MCF 10A (cell line): ENCODE measurements at places on chromosomes 13 and 19.

DNA sequence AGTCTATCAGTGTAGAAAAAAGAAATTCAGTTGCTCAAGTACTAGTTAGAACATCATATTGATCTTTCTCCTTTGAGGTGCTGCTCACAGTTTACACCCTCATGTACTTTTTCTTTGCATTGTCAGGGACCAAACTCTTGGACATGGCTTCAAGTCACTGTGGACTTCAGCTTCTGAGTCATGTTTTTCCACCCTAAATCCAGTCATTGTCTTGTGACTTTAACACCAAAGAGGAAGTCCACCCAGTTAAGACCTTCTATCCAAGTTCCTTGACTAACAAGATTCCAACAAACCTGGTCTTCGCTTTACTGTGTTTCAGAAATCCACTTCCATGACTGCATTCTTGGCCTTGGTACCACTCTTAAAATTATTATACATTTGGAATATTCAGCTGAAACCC lies 206.7 kb upstream of the ARGLU1 start:
- no peak for DNase-seq

DNA sequence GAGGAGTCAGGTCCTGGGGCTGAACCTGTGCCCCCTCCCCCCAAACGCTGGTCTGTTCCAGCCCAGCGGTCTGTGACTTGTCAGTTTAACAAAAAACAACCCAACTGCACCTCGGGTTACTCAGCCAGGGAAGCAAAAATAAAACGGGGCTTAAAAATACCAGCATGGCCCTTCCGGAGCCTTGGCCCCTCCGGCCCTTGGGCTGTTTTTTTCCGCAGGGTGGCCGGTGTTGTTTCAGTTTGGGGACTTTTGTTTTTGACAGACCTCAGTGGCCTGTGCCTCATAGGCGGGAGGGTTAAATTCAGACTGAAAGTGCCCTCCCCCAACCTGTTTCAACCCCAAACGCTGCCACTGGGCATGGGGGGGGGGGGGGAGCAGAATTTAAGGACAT lies 4.0 kb downstream of the TCF3 start:
- no peak for DNase-seq

DNA sequence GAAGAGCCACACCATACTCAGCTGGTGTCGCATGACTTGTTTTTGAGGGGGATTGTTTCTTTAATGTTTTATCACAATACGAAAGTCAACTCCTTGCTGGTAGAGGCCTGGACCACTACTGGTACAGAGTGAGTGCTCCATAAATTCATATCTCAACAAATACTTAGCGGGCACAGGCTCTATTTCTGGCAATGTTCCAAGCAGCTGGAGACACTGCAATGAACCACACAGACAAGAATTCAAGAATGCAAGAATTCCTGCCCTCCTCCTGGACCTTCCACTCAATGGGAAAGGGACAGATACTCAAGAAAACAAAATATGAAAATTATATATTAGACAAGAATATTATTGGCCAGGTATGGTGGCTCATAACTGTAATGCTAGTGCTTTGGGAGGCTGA lies 5.1 kb upstream of the FXYD5 start:
- DNase-seq: no peak

DNA sequence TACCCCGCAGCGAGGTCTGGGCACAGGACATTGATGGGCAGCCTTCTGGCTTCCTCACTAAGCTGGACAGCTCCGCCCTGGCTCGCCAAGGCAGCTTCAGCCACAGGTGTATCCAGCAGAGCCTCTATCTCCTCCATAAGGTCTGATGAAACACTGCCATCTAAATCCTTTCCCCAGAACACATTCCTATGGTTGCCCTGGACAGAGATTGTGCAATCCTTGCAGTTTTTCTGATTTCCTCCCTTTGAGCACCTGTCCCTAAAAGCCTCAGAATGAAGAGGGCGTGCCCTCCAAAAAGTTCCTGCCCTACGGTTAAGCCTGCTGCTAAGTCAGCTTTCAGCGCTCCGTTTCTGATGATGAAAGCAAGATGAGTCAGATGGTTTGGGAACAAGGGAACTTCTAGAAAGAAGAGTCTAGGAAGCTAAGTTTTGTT lies 21.0 kb downstream of the CLEC4M start:
- DNase-seq: peak; percentile 98

GRCh38 chr19:46471116-46471733 lies at the start of gene PNMA8A:
PNMA8A (minus strand) TSS chr19:46471563; CDS start chr19:46471035, 528 bp downstream.
- peak; percentile 28 for DNase-seq

DNA sequence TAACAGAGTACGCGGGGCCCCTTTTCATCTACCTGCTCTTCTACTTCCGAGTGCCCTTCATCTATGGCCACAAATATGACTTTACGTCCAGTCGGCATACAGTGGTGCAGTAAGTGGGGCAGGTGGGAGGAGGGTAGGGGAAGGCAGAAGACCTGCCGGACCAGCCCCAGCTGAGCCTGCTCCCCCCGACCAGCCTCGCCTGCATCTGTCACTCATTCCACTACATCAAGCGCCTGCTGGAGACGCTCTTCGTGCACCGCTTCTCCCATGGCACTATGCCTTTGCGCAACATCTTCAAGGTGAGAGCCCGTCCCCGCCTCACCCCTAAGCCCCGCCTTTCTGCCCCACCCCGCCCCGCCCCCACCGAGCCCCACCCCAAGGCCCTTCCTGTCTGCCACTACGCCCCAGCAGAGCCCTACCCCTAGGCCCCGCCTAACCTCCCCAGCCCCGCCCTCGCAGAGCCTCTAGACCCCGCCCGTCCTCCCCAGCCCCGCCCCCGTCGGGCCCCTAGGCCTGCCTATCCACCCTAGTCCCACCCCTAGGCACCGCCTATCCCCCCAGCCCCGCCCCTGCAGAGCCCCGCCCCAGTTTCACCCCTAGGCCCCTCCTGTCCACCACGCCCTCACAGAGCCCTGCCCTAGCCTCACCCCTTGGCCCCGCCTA lies 7.7 kb downstream of the NDUFB7 start:
- DNase-seq: peak; percentile 81

- no peak for DNase-seq
These were observed 28.7 kb downstream of the CYSLTR2 start for GRCh38 chr13:48682436-48682835.

DNA sequence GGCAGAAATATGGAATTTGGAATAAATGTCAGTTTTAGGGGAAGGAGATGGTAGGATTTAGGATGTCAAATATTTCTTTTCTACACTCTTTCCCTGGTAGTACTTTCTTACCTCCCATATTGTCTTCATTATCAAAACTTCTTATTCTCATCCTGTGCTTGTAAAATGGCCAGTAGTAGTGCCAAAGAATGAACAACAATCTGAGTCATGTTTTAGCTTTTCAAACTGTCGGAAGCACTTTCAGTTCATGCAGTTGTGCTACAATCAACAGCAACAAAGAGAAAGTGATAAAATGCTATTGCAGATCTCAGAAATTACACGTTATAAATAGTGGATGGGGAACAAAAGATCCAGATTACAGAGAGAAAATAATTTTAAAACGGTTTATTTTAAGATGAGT lies 193.7 kb upstream of the RXFP2 start:
- peak; percentile 21 for DNase-seq

DNA sequence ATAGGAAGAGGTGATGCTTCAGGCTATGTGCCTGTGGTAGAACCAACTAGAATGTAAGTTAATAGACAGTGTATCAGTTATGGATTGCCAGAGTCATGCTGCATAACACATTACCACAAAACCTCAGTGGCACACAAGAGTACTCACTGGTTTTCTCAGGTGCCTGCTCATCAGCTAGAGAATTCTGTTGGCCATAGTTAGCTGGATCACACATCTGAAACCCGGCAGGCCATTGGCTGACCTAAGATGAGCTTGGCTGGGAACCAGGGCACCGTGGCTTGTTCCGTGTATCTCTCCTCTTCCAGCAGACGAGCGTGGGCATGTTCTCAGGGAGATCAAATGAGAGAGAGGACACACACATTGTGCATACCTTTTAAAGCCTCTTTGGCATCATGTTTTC lies 76.7 kb downstream of the TEX26 start:
- peak; percentile 10 for DNase-seq

- peak; percentile 83 for DNase-seq
These were observed 60.4 kb upstream of the OLFM4 start for GRCh38 chr13:52968074-52968700.

- no peak for DNase-seq
These were observed 142.9 kb upstream of the SPACA7 start for GRCh38 chr13:112233256-112233655.

GRCh38 chr19:51564791-51565190 lies 6.3 kb upstream of the ZNF175 start:
- no peak for DNase-seq

DNA sequence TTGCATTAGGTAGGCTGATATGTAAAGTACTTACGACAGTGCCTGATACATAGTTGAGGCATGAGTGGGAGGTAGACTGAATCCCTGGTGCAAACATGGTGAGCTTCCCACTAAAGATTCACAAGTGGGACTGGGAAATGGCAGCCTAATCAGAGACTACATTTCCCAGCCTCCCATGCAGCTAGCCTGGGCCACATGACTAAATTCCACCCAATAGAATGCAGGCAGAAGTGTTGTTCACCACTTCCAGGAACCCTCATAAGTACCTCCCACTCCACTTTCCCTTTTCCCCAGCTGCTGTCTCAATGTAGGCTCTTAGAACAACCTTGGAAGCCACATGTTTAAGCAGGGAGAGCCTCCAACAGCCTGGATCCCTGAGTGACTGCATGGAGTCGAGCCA lies 104.9 kb downstream of the CACNA1A start:
- peak; percentile 40 for DNase-seq

- no peak for DNase-seq
These were observed 58.8 kb downstream of the TNFRSF19 start for GRCh38 chr13:23628765-23629565.

DNA sequence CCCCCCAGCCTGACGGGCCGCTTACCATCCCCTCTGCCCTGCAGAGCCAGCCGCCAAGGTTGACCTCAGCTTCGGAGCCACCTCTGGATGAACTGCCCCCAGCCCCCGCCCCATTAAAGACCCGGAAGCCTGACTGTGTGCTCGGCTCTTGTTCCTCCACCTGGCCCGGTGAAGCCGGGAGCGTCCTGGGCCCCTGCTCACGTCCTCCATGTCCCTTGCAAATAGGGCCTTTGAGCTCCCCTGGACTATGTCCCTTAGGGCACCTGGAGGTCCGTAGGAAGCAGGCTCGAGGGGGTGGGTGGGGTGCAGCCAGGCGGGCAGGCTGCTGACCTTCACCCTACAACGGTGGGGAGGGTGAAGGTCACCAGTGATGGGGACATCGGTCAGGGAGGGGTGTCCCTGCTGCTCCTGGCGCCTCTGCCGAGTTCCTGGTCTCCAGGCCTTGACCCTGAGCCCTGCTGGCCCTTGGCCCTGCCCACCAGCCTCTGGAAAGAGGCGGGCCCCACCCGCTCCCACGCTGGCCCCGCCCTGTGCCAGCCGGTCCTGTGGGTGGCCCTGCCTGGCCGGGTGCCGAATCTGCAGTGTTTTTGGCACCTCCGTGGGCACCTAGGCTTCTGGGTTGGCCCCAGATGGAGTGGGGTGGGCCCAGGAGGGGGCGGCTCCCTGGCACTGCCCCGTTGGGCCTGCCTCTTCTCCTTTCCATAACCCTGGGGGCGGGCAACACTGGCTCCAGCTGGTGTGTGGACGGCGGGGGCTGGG lies 3.3 kb downstream of the ATP5F1D start:
- DNase-seq: peak; percentile 51
